Heart right ventricle (tissue), 16 donors: ENCODE measurements at places on chromosomes 5 and 9. TPM values are rescaled to one million over a fixed set of nuclear protein-coding genes. Genes with fewer than 3 reads are reported as not detected.

Gene PCDHB3
- 0.29 TPM for polyA plus RNA-seq

Gene SLC46A2
- polyA plus RNA-seq: 0.06 TPM

Gene GRM6
- not detected for polyA plus RNA-seq

Gene FGF18
- 1.7 TPM for polyA plus RNA-seq

Gene ENC1
- polyA plus RNA-seq: 2.1 TPM

- no peak overlapping the region for H3K4me3 ChIP-seq
- no peaks in the 10 kb centered on the region for H3K27me3 ChIP-seq
- no peaks in the 10 kb centered on the region for H3K36me3 ChIP-seq
- DNase-seq: no peak
These were observed 104.0 kb downstream of the COL23A1 start for GRCh38 chr5:178486239-178486641.

DNA sequence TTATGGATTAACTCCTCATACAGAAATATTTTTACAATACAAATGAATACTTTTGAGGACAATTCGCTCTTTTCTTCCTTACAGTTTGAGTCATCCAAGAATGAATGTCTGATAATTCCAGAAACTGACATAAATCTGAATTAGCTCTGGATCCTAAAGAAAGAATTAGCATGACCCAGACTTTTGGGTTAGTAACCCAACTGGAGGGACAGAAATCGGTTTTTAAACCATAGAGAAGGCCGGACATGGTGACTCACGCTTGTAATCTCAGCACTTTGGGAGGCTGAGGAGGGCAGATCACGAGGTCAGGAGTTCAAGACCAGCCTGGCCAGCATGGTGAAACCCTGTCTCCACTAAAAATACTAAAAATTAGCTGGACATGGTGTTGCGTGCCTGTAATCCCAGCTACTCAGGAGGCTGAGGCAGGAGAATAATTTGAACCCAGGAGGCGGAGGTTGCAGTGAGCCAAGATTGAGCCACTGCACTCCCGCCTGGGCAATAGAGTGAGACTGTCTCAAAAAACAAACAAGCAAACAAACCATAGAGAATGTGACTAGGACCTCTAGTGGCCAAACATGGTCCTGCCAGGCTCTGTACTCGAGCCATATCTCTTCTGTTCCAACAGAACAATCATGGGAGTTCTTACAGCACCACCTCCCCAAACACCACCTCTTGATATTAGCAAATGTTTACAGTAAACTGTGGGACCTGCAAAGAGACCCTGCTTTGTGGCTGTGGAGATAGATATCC is 44.8 kb downstream of the LURAP1L start:
- no peaks in the 10 kb centered on the region for H3K36me3 ChIP-seq
- no peak overlapping the region for H3K27ac ChIP-seq
- DNase-seq: no peak
- H3K27me3 ChIP-seq: no peaks in the 10 kb centered on the region
- no peak overlapping the region for H3K4me3 ChIP-seq

GRCh38 chr9:75096796-75097195 is 8.5 kb downstream of the OSTF1 start:
- peaks cover 17% of the 10 kb centered on the region for H3K4me1 ChIP-seq
- no peaks in the 10 kb centered on the region for H3K36me3 ChIP-seq
- no peak for DNase-seq
- H3K27ac ChIP-seq: no peak overlapping the region

GRCh38 chr9:2217540-2217939 is 202.4 kb downstream of the SMARCA2 start:
- H3K4me3 ChIP-seq: no peak overlapping the region
- H3K27ac ChIP-seq: no peak overlapping the region
- DNase-seq: no peak
- no peaks in the 10 kb centered on the region for H3K36me3 ChIP-seq
- no peaks in the 10 kb centered on the region for H3K4me1 ChIP-seq
